ENCODE measurements at places on chromosomes 4 and X. TPM values are rescaled to one million over a fixed set of nuclear protein-coding genes. Genes with fewer than 3 reads are reported as not detected.
A peak's percentile ranks its signal among the peaks of the same experiment; 100 is the strongest.

GRCh38 chr4:128354205-128354821 is 66.7 kb upstream of the PGRMC2 start:
- peak; percentile 51 for DNase-seq

GRCh38 chr4:30789219-30789671 is 69.1 kb downstream of the PCDH7 start:
- DNase-seq = no peak

- DNase-seq = no peak
Measured at GRCh38 chr4:23966725-23967124, 76.9 kb upstream of the PPARGC1A start.

DNA sequence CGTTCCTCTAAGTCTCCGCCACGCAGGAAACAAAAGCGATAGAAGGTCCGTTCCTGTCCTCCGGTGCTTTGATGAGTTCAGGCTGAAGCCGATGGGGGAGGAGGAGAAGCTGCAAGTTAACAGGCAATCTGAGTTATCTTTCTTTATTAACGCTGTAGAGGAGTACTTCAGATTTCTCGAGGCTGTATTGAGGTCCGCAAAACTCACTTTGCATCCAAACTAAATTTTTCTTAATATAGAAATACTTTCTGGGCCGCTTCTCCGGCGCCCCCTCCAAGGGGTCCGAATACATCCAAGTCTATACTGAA is 395 bp upstream of the SOWAHB start:
- DNase-seq = no peak

DNA sequence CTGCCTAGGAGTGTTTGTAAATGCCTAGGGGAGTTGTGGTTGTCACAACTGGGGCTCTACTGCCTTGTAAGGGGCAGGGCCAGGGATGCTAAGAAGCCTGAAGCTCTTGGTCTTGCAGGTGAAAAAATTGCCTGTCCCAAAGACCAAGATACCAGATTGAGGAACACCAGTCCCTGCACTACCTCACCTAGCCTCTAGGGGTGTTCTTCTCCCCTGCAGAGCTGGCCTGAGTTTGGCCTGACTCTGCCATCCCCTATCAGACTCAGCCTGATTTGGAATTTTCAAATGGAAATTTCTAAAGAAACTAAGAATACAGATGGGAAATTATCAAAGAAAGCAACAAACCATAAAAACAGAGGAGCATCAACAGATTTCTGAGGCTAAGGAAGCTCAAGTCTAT is 90.4 kb downstream of the ZC4H2 start:
- DNase-seq = no peak

GRCh38 chrX:37781814-37782213 is 2.0 kb downstream of the CYBB start:
- DNase-seq = no peak

DNA sequence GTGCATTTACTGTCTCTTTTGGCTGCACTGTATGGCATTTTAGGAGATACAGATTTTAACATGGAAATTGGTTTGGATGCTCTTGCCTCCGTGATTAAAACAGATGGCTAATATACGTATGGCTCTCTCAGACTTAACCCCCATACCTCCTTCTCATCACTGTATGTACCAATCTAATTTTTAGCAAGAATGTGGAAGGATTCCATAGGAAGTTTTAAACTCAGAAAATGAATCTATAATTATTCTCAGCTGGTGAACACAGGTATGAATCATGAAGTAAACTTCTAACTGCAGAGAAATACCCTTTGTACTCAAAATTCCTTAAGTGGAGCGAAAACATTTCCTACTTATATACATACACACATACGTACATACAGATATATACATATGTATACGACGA is 210.5 kb upstream of the NEIL3 start:
- no peak for DNase-seq

DNA sequence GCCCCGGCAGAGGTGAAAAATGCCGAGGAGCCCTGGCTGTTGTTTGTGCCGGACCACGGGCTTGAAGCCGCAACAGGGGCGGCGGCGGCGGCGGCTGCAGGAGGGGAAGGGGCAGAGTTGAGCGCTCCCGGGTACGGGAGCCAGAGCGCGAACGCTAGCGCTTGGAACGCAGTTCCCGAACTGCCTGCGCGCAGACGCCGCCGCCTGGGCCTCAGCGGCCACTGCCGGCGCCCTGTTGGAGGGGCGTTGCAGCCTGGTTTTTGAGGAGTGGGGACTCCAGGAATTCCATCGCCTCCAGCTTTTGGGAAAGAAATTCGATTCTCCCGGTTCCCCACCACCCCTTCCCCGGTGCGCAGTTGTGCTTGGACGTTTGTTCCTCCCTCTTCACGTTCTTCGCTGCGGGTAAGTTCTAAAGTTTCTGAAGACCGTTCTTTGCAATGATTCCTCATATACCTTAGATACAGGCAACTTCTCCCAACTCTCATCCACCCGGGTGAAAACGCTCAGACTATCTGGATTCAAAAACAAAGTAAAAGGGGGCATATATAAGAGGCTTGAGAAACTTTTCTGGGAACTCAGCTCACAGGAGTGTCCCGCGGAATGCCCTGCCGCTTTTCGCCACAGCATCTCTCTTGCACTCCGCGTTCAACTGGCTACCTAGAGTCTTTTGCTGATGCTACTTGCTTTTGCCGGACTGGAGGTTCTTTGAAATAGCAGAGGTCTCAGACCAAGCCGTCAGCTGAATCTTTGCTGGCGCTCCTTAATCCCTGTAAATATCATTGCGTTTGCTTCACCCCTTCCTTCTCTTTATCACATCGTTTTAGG is 1.0 kb downstream of the FAT4 start:
- DNase-seq = no peak

- no peak for DNase-seq
Measured at GRCh38 chrX:153672531-153673427, 834 bp downstream of the PNCK start.

The MXRA5 gene
- 5.0 TPM for total RNA-seq

The SCD5 gene
- total RNA-seq = 2.2 TPM

The PABPC1L2A gene
- not detected for total RNA-seq

The LAS1L gene
- 25.1 TPM for total RNA-seq

The SSX1 gene
- not detected for total RNA-seq

The XG gene
- not detected for total RNA-seq

Measured in Peyer's patch (tissue), 4 donors.